ENCODE measurements at places on chromosomes 5 and 9. TPM values are rescaled to one million over a fixed set of nuclear protein-coding genes. Genes with fewer than 3 reads are reported as not detected.

ACOT12 gene
- total RNA-seq: not detected

C6 gene
- not detected for total RNA-seq

GGTA1 gene
- total RNA-seq: not detected

PRR16 gene
- total RNA-seq: 1.5 TPM

DNA sequence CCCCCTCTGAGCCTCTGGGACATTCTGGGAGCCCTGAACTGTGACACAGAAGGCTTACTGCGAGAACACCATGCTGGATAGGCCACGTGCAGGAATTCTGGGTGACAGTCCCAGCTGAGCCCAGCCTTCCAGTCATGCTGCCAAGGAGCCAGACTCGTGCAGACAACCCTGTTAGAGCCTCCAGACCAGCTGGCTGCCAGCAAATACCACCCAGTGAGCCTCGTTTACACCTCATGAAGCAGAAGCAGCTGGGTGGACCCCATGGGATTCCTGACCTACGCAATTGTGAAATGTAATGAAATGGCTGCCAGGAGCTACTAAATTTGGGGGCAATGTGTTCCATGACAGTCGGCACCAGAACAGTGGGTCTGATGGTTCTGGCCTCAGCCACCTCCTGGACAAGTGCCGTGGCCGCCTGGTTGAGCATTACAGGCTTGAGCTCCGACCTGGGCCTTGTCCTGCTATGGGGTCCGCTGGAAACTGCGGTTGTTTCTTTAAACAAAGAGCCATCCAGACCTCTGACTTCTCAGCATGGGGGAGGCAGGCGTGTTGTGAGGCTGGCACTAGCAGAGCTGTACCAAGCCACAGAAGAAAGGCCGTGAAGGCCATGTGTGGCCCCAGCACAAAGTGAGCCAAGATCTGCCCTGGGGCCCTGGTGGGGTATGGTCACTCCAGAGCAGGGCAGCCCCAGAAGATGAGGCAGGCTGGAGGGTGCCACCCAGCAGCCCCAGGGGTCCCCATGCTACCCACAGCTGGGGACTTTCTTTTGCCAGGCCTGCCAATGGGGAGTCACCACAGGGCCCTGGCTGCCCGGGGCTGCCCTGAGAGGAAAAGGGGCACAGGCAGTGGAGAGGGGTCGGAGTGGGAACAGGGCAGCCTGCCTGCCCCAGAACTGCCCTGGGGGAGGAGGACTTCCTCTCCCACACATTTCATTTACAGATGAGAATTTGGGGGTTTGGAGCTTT is 19.3 kb upstream of the RXRA start:
- no peak overlapping the region for H3K27ac ChIP-seq
- no peaks in the 10 kb centered on the region for H3K36me3 ChIP-seq
- DNase-seq: no peak
- H3K4me1 ChIP-seq: no peaks in the 10 kb centered on the region

- no peaks in the 10 kb centered on the region for H3K27me3 ChIP-seq
- no peaks in the 10 kb centered on the region for H3K4me1 ChIP-seq
- peaks cover 24% of the 10 kb centered on the region for H3K36me3 ChIP-seq
- no peak overlapping the region for H3K4me3 ChIP-seq
Measured at GRCh38 chr9:89360465-89360864, 42.2 kb downstream of the SECISBP2 start.
